ENCODE measurements at places on chromosomes 4 and X. TPM values are rescaled to one million over a fixed set of nuclear protein-coding genes. Genes with fewer than 3 reads are reported as not detected.

DNA sequence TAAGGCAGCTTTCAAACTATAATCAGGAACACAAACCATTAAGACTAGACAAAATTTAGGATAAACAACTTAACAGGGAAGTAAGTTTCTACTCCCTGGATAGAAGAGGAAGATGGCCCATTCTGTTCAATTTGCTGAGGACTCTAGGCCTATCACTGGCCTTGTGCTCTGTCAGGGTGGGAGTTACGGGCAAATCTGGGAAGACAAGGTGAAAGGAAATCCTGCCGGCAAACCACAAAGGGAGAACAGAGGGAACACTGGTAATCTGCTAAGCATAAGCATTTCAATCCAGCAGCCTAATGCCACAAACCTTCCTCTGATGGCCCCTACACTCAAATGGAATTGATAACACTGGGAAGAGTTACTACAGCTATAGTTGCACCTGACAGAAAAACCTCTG is 8.3 kb downstream of the GPR82 start:
- H3K27ac ChIP-seq = no peak overlapping the region
- H3K27me3 ChIP-seq = no peaks in the 10 kb centered on the region
- no peak for DNase-seq
- no peak overlapping the region for H3K4me3 ChIP-seq

GRCh38 chr4:52959541-52959940 is 97.4 kb downstream of the RASL11B start:
- H3K4me1 ChIP-seq = peaks cover 54% of the 10 kb centered on the region
- no peak for DNase-seq
- no peak overlapping the region for H3K4me3 ChIP-seq
- no peaks in the 10 kb centered on the region for H3K36me3 ChIP-seq
- H3K27me3 ChIP-seq = no peaks in the 10 kb centered on the region

DNA sequence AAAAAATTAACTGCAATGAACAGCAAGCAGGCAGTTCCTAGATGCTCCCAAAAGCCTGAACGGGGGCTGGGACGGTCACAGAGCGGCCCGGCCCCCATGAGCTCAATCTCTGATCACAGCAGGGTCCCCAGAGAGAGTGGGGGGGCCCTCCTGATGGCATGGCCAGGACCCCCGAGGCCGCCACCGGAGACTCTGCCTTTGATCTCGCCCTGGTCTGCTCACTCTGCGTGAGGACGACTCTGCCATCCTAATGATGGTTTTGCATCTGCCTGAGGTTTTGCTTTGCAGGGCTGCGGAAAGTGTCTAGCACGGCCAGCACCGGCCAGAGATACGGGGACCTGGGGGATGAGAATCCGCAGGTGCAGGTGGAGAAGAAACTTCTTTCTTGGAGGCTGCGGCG is 103.8 kb downstream of the SHOX start:
- no peaks in the 10 kb centered on the region for H3K36me3 ChIP-seq
- H3K4me1 ChIP-seq = no peaks in the 10 kb centered on the region
- H3K27me3 ChIP-seq = peaks cover 9% of the 10 kb centered on the region
- no peak overlapping the region for H3K4me3 ChIP-seq
- H3K27ac ChIP-seq = no peak overlapping the region

DNA sequence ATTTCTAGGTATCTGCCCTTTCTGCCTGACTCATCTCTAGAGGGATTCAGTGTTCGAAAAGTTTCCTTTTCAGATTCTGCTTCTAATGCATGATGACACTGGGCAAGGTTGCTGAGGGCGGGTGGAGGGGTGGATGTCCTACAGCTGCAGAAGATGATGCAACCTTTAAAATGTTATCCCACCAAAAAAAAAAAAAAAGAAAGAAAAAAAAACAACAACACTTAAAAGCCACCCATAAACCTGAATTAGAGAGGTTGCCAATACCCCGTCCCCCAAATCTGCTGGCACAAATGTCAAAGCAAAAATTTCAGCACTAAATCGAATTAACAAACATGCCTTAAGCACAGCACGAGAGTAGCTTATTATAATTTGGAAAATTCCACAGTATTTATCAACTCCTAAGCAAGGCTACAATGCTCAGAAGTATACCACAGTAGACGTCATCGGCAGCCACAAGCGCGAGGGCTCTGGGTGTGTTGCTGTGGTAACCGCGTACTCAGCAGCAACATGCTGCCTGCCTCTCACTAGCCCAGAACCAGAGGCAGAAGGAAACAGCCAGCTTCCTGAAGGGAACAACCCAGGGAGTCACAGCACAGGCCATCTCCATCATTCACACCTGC is 167.5 kb upstream of the MAP3K15 start:
- DNase-seq = peak; percentile 52
- H3K27me3 ChIP-seq = no peaks in the 10 kb centered on the region
- H3K4me1 ChIP-seq = no peaks in the 10 kb centered on the region
- peak overlapping the region; percentile 55 for H3K27ac ChIP-seq
- no peaks in the 10 kb centered on the region for H3K36me3 ChIP-seq

GRCh38 chrX:80792205-80792604 is 17.5 kb downstream of the BRWD3 start:
- no peak overlapping the region for H3K4me3 ChIP-seq
- no peaks in the 10 kb centered on the region for H3K4me1 ChIP-seq
- H3K27me3 ChIP-seq = no peaks in the 10 kb centered on the region

DNA sequence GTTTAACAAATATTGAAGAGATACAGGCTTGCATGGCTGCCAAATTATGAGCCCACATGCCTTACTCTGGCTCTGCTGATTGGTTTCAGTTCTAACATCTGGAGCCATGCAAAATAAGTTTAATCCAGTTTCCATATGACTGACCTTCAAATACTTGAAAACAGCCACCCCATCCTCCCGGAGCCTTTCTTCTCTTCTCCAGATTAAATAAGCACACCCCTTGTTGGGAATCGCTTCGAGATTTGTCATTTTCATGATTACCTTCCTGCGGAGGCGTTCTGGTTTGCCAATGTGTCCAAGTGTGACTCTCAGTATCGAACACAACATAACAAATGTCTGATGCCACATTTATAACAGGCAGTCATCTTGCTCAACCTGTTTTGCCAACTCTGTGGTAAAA is 101.6 kb upstream of the JADE1 start:
- no peak for DNase-seq
- H3K36me3 ChIP-seq = no peaks in the 10 kb centered on the region
- no peak overlapping the region for H3K4me3 ChIP-seq

DNA sequence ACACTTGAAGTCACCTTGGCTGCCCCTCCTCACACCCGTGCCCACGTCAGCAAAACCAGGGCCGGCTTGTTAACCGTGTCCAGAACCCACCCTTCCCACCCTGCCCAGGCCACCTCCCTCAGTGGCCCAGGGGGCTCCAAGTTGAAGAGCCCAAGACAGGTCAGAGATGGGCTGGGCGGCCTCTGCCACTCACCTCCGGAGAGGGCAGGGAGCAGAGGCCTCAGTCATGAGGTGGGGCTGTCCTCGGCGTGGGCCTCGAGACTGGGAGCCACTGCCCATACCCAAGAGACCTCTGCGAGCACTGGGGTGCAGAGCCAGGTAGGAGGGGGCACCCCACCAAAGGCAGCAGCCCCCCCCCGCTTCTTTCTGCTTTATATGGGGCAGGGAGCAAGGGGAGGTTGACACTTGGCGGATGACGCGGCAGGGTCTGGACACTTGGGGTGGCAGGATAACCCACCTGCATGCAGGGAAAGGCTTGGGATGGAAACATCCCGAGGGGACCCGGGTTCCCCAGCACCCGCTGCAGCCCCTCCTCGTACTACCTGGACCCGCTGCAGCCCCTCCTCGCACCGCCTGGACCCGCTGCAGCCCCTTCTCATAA is 38.0 kb upstream of the SPON2 start:
- peaks cover 50% of the 10 kb centered on the region for H3K36me3 ChIP-seq
- DNase-seq = peak; percentile 17
- peak overlapping the region; percentile 85 for H3K27ac ChIP-seq
- peak overlapping the region; percentile 39 for H3K4me3 ChIP-seq

Gene WDFY3
- total RNA-seq = 48.7 TPM

Gene NALF2
- total RNA-seq = 26.1 TPM

Gene F8
- 49.7 TPM for total RNA-seq

Gene TLR1
- 3.5 TPM for total RNA-seq

All from left ventricle myocardium inferior (tissue), 1 donor.